ENCODE measurements at places on chromosomes 7 and 10. TPM values are rescaled to one million over a fixed set of nuclear protein-coding genes. Genes with fewer than 3 reads are reported as not detected.
A peak's percentile ranks its signal among the peaks of the same experiment; 100 is the strongest.

- DNase-seq: no peak
These were observed 18.7 kb upstream of the PTF1A start for GRCh38 chr10:23173214-23174073.

- no peak for DNase-seq
These were observed 49.2 kb downstream of the RHOBTB1 start for GRCh38 chr10:60894786-60895185.

GRCh38 chr7:77450054-77450453 lies 33.9 kb upstream of the GSAP start:
- DNase-seq: no peak

GRCh38 chr10:131834152-131834810 lies 66.5 kb upstream of the PPP2R2D start:
- no peak for DNase-seq

DNA sequence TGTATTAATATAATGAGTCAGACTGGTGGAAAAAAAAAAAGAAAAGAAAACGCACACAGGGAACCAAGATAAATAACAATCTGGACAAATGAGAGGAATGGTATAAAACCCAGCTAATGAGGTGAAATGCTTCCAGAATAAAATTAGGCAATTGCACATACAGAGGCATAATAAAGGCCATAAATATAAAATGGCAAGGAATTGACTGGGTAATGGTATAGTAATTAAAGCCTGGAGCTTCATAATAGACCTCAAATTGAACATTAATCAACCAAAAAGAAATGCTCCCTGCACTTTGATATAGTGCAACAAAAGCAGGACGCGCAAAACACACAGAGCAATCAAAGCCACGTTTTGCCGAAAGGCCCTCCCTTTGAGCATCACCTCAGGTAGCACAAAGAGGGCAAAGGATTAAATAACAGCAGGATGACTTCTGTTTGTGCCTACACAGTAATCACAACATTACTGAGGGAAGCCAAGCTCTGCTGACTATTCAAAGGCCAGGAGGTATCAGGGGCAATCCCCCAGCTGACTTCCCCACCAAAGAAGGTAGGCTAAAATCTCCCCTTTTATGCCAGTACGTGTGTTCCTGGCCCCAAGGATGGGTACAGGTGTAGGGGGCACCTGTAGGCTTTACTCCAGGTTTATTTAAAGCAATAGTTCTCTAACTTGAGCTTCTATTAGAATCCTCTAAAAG lies 343.7 kb downstream of the ELMO1 start:
- DNase-seq: no peak

DNA sequence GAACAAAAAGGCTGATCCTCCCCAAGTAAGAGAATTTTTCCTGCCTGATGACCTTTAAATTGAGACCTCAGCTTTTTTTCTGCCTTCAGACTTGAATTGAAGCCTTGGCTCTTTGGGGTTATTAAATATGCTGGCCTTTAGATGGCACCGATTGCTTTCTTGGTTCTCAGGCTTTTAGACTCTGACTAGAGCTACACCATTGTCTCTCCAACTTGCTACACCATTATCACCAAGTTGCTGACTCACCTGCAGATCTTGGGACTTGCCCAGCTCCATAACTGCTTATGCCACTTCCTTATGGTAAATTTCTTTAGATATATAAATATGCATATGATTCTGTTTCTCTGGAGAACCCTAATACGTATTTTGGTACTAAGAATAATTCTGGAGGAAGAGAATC lies 3.1 kb upstream of the ABCA13 start:
- DNase-seq: no peak

DNA sequence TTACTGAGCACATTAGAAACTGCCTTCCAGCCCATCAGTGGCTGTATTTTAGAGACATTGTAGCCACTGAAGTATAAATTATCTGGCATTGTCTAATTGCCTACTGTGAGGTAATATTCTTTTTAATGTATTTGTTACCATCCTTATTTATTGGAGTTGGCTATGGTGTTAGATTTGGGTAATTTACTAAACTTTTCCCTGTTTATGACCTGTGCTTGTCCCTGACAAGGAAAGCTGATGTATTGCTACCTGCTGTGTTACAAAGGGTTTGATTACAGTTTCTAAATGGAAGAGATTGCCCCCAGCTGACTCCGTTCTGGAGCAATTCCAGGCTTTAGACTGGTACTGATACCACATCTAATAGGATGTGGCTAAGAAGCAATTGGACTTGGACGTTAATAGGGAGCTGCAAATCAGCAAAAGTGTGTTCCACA lies 12.3 kb upstream of the ASCC1 start:
- DNase-seq: no peak

- DNase-seq: no peak
These were observed 208.0 kb downstream of the SFMBT2 start for GRCh38 chr10:7202793-7203355.

DNA sequence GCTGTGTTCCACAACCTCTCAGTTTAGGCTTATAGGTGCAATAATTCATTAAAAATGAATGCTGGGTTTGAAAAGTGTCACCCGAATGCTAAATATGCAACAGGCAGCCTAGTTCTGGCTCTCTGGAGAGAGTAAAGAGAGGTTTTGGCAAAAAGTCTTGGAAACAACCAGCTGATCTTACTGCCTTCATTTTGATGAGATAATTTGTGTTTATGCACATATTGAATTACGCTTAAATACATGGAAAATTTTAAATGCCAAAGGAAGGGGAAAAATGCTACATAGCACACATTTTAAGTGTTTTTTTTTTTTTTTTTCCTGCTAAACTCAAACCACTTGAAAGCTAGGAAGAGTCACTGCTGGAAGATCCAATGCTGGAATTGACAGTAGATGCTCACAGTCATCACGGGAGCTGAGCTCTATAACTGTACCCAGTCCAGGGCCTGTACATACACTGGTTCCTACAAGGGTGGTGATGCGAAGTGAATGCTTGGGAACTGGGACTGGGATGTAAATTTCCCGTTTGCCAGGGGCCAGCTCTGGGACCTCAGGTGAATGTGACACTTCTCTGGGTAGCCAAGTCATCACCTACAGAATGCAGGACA lies 151.5 kb downstream of the PFKFB3 start:
- no peak for DNase-seq

GRCh38 chr10:102963756-102964025 lies 45.6 kb downstream of the CNNM2 start:
- DNase-seq: no peak

- no peak for DNase-seq
These were observed 287.3 kb downstream of the RPS24 start for GRCh38 chr10:78321000-78321399.

DNA sequence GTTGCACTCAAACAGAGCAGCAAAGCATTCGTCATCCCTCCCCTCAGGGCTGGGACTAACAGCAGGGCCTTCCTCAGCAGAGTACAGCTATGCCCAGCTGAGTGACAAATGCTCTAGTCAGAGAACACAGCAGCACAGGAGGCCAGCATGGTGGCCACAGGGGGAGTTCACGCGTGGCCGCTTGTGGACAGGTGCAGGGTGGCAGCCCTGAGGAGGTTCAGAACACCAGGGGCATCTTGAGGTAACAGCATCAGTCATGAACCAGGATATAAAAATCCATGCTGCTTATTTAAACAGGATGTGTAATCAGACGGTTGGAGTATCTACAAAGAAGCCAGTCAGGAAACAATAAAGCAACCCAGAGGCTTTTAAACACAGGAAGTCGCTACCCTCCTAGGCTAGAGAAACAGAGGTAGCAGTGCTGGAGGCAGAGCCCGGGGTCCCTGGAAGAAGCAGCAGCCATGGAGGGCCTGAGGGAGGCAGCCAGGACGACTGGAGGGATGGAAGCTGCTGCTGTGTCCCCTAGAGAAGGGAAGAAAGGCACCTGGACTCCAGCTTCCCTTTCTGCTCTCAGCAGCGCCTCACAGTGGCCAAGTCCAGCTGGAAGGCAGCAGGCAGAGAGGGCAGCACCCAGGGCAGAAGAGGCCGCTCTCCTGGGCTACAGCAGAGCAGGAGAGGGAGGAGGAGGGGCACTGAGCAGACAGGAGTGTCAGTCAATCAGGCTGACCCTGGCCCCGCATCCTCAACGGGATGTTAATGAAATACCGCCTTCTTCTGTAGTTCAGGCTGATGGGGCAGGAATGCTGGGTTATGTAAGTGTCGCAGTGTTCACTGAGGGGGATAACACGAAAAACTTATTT lies 70.8 kb upstream of the UCN3 start:
- DNase-seq: peak; percentile 81

DNA sequence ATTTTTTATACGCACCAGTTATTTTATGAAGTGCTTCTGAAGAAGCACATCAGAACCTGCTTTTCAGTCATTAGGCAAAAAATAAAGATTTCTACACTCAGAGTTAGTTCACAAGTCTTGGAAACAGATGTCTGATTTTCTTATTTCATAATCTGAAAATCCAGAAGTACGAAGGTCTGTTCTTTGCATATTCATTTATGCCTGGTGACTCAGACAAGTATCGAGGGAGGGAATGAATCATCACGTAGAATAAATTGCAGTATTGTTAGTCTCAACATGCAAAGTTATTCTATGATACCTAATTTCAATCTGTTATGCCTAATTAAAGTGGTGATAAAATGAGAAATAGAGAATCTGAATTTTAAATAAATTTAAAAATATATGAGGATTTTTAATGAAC lies 113.6 kb upstream of the SEM1 start:
- peak; percentile 7 for DNase-seq

GRCh38 chr10:51314481-51314880 lies 240.2 kb downstream of the PRKG1 start:
- DNase-seq: no peak

- DNase-seq: no peak
These were observed 27.8 kb downstream of the MRC1 start for GRCh38 chr10:17836942-17837341.

- DNase-seq: no peak
These were observed 91.4 kb downstream of the MTERF1 start for GRCh38 chr7:91789086-91789485.

GRCh38 chr10:26622891-26623290 lies 74.6 kb upstream of the PDSS1 start:
- DNase-seq: peak; percentile 18

DNA sequence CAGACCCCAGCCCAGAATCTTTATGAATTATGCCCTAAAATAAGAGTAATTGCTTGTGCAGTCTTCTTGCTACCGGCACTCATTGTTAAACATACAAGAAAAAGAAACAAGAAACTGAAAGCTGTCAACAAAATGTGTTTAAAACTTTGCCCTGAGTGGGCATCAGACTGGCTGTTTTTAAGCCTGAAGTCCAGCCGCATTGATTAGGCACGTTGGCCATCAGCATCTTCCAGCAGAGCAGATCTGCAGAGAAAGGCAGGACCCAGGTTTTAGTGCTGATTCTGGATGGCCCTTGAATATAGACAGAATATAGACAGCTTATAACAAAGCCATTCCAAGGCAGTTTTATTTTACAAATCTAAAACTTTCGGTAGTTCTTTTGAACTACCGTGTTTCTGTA lies 102.8 kb downstream of the POLL start:
- no peak for DNase-seq

DNA sequence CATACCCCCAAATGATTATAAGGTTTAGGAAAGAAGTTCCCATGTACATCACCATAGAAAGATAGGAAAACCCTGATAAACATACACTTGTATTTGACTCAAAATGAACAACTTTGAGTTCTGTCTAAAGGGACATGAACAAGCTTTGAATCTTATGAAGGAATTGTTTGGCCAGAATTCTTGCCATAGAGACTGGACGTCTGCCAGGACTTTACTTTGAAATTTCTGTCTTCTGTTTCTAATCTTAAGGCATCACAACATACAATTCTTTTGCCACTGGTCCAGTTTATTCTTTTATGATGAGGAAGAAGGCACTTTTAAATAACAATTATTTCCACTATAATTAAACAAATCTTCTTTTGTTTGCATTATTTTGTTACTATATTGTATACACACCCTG lies 26.2 kb upstream of the CYP26C1 start:
- no peak for DNase-seq

- peak; percentile 2 for DNase-seq
These were observed 102.7 kb upstream of the NPTX2 start for GRCh38 chr7:98514211-98515031.

GRCh38 chr10:29736366-29737073 lies 101.7 kb upstream of the SVIL start:
- DNase-seq: peak; percentile 25

- DNase-seq: no peak
These were observed 73.5 kb upstream of the ARID5B start for GRCh38 chr10:61828034-61828433.

GRCh38 chr7:142196066-142196840 lies 61.6 kb downstream of the PRSS58 start:
- no peak for DNase-seq

DNA sequence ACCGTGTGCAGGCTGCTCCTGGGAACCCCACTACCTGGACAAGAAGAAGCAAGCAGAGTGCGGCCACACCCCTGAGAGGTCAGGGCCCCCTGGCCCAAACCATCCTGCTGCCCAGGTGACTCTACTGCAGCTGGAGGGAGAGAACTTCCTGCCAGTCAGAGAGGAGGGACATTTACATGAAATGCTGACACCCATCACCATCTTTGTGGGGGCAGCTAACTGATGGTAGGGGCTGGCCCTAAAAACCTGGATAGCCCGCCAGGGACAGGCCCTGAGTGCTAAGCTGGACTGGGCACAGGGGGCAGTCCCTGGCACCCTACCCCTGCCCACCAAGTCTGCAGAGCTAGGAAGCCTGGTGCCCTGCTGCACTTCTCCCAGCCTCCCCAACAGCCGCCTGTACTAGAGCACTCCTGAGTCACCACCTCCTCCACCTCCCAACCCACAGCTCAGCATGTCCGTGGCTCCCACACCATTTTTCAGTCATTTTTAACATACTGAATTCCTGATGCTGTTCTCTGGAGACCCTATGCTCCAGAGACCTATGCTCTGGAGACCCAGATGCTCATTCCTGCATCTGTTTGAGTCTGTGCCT lies 27.5 kb downstream of the DPCD start:
- no peak for DNase-seq

DNA sequence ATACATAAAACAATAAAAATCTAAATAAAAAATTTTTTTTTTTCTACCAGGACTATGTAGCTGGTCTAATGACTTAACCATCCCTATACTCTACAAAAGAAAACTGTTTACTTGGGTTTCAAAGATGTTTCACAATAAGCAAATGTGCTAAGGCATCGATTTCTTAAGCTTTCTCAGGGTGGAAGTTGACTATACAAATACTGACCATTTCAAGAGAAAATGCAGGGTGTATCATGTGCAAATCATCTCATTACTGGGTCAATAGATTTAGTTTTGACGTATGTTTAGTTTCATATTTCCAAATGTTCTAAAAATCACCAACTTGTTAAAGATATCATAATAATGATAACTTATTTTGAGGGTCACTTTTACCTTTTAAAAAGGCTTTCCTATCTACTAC lies 7.5 kb downstream of the NRP1 start:
- no peak for DNase-seq

CALHM1 gene
- not detected for total RNA-seq

CYP3A4 gene
- total RNA-seq: not detected

ZNF365 gene
- not detected for total RNA-seq

CAMK2G gene
- total RNA-seq: 18.5 TPM

BTBD16 gene
- total RNA-seq: not detected

HABP2 gene
- not detected for total RNA-seq

GLRX3 gene
- total RNA-seq: 121 TPM

TCERG1L gene
- total RNA-seq: not detected

PILRA gene
- total RNA-seq: 6.6 TPM

MNX1 gene
- not detected for total RNA-seq

All from activated CD8-positive, alpha-beta T cell treated with anti-CD3 and anti-CD28 coated beads for 36 hours (primary cell).